ENCODE measurements at places on chromosomes 13 and 19.

- no peak for DNase-seq
Measured at GRCh38 chr19:50419022-50419579, 363 bp downstream of the SPIB start.

DNA sequence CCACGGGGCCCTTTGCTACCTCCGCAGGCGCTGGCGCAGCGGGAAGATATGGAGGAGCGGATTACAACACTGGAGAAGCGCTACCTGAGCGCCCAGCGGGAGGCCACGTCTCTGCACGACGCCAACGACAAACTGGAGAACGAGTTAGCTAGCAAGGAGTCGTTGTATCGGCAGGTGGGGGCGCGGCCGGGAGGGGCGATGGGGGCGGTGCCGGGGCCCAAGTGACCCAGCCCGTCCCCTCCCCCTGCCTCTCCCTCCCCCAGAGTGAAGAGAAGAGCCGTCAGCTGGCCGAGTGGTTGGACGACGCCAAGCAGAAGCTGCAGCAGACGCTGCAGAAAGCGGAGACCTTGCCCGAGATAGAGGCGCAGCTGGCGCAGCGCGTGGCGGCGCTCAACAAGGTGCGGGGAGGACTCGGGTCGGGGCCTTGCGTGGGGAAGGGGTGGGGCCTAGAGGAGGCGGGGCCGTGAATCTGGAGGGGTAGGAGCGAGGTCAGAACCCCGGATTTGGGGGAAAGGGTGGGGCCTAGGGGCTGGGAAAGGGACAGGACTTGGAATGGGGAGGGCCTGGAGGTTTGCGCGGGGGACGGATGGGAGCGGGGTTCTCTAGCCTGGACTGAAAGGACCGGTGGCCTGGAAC is 13.7 kb downstream of the PPFIA3 start:
- DNase-seq, result no peak

DNA sequence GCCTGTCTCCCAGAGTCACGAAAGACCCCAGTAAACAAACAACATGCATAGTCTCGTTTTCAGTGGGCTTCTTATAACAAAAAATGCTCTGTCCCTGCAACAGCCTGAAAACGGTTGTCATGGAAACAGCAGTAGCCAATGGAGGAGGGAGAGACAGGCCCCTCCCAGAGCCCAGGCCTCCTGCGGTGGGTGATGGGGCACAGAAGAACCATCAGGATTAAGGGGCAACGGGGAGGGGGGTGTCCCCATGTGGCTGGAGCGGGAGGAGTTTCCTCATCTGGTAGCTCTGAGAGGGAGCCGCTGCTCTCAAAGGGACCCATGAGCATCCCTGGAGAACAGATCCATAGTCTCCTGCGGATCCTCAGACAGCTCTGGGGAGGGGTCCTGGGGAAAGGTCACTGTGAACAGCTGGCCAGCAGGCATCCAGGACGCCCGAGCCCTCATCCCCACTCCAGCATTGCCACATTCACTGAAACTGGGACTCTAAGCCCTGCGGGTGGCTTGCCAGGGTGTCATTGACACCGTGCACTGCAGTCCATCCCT is 37.5 kb upstream of the PNMA8B start:
- DNase-seq, result no peak

DNA sequence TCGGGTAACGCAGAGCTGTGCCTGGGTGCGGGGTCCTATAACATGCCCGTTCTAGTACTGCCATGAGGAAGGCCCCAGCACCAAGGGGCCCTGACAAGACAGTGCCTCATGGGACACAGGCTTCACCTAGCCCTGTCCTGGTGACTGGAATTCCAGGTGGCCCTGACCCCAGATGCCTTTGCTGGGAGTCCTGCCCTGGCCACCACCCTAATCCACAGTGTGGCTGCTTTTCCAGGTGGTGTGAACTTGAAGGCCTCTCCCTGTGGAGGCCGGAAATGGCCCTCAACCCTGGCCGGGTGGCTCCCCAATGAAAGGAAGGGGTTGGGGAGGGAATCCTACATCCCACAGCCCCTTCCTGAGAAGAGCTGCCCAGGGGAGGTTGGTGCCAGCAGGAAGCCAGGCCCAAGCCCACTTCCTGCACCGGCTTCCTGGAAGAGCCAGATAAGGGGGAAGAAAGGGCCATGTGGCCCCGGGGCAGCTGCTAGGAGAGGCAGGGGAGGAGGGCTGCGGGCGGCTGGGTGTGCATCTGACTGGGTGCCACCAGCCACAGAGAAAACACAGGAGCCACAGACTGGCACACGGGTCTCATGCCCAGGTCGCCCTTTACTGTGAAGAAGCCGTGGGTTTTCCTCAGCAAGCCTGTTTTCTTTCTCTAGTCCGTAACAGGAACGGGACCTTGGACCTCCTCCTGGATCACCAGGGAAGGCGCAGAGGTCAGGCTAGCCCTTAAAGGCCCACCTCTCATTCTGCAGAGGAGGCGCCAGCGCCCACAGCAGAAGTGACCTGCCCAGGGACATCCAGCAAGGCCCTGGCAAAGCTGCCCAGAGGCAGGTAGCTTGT is 4.7 kb downstream of the LSM4 start:
- no peak for DNase-seq

DNA sequence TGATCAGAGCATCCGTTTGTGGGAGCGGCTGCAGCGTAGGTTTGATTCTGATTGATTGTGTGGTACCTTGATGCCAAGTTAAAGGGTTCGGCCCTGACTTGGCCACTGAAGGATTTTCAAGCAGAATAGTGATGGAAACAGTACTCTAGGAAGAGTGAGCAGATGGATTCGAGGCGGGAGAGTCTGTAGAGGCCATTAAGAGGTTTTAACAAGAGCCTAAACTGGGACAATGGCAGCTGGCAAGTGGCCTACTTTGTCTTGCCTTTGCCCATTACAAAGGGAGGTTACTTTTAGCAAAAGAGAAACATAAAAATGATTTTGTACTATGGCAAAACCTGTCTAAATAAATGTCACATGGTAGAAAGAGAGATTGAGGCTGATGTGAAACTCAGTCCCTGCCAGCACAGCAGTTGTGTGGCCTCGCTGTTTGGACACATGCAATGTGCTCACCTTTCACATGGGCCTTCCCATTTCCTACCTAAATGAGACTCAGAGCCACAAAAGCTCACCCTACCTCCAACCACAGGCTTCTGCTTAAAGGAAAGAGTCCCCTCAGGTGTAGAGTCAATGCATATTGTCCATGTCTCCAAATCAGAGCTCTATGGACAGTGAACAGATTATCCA is 62.4 kb upstream of the RAP2A start:
- DNase-seq, result no peak

DNA sequence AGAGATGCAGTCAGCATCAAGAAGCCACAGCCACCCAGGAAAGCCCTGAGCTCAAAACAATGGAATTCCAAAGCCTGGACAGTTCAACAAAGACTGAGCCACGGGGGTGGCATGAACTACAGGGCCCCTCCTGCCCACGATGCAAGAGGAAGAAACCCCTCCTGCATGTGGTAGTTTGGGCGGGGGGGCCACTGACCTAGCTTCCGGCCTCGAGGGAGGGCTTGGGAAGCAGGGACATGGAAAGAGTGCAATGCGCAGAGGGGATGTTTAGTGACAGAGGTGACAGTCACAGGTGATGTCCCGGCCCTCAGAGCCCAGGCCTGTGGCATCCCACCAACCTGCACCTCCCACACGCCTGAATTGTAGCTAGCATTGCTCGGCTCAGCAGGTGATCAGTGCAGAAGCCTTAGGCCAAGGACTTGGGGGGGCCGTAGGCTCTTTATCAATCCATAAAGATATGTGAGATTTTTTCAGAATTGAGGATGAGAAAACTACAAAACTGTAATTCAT is 318.8 kb downstream of the TEX29 start:
- DNase-seq, result no peak

GRCh38 chr19:49679771-49680413 is 2.8 kb downstream of the PRMT1 start:
- DNase-seq, result no peak

GRCh38 chr19:10112037-10112761 is 706 bp downstream of the P2RY11 start:
- no peak for DNase-seq

- no peak for DNase-seq
Measured at GRCh38 chr13:60090574-60090973, 73.2 kb downstream of the DIAPH3 start.

DNA sequence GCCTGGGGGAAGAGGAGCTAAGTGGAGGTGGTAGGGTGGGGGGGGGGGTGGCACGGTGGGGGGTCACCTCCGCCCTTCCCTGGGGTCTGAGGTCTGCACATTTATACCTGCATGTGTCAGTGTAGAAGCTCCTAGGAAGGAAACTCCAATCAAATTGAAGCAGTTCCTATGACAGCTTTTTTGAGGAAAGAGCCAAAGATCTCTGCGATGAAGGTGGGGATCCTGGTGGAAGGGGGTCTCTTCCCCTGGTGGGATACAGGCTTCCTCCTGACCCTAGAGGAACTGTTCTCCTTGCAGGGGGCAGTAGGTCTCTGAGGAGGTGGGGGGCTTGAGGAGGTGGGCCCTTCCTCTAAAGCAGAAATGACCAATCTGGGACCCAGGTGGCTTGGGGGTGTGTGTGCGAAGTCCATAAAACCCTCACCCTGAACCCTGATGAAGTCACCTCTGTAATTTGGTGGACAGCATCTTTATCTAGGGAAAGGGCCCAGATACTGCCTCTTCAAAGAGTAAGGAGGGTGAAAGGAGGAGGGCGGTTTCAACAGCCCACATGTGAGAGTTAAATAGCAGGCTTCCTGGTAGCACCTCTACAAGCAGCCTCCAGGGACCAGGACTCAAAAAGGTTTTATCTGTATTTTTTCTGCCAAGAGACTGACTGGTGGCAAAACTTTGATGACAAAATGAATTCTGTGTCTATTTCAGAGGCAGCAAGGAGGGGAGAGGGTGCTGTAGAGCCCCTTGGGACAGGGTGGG is 12.9 kb downstream of the RANBP3 start:
- DNase-seq, result no peak

DNA sequence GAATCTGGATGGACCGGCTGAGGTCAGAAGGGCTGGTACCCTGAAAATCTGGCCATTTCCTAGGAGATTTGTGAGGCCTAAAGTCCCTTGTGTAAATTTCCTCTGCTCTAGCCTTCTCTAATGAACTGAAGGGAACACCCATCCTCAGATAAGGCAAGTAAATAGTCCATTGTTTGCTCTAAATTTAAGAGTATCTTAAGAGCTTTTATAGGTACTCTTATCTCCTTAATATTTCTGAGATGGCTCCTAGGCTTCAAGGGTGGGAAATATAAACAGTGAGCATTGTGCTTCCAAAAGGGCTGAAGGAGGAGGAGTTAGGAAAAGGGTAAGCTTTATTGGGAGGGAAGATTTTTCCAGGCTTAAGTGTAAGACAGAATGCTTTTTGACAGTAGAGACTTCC is 148.7 kb upstream of the EDNRB start:
- DNase-seq, result no peak

GRCh38 chr13:41188584-41188983 is 5.8 kb downstream of the KBTBD7 start:
- DNase-seq, result no peak

DNA sequence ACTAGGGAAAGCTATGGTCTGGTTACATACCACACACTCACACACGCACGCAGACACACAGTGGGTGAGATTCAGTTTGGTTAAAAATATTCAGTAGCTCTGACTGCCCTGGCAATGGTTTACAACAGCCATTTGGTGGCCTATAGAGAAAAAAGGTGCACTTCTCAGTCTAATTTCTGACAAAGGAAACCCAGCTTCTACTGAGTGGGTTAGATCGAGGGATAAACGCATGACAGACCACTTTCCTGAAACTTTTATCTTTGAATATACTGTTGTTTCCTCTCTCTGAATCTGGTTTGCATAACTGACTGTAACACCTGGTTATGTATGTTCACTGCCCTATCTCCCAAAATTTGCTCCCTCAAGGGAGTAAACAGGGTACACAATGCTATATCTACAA is 2.5 kb downstream of the LIG4 start:
- no peak for DNase-seq

GRCh38 chr19:5204212-5204611 is 136.4 kb downstream of the PTPRS start:
- DNase-seq, result no peak

- DNase-seq, result no peak
Measured at GRCh38 chr19:50542943-50543342, 25.3 kb downstream of the LRRC4B start.

- no peak for DNase-seq
Measured at GRCh38 chr13:42260903-42261654, 10.9 kb upstream of the AKAP11 start.

- no peak for DNase-seq
Measured at GRCh38 chr13:59047546-59047945, 1116.2 kb downstream of the DIAPH3 start.

GRCh38 chr13:33355201-33355895 is 69.8 kb upstream of the STARD13 start:
- DNase-seq, result no peak

DNA sequence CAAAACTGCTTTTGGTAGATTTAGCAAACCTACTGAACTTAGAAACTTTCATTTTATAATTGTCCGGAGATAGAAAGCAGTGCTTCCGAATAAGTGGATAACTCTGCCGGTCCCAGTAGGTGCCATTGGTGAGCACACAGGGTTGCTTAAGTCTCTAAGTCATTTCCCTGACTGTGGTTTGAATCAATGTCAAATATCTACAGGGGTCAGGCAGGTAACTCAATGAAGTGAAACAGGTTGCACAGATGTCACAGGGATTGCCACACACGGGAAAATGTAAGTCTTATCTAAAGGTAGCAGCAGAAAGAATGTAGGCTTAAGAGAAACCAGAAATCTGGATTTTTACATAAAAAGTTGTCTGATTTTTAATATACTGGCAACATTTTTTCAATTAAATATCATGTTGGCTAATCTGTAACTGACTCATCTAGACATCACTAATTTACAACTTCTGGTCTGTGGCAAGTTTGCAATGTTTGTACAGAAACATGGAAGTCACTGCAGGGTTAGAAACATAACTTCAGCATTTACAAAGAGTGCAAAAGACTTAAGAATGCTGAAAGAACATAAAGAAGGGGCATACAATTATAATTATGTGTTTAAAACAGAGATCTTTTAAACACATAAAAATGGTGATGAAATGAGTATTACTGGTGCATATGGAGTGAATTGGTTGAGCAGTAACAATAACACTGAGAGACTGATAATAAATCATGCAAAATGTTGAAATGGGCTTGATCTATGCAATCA is 14.3 kb upstream of the LRRC63 start:
- no peak for DNase-seq

DNA sequence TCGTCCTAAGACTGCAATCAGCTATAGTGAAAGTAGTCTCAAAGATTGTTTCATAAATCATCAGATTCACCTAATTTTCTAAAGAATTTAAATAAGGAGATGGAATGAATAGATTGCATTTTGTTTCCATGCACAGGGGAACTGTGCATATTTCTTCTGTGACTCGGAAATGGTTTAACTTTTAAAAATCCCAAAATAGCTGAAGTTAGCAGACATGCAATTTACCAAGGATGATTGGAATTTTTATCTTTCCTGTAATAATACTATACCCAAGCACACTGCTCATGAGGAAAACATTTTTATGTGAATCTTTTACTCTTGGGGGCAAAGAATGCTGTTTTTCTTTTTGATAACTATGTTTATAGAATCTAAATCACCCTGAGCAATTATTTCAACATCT is 15.0 kb upstream of the LMO7 start:
- DNase-seq, result no peak

- DNase-seq, result no peak
Measured at GRCh38 chr19:14187561-14187960, 18.4 kb downstream of the ADGRL1 start.

- DNase-seq, result no peak
Measured at GRCh38 chr19:51111606-51112005, 3.4 kb upstream of the CTU1 start.

Measured in stimulated activated CD4-positive, alpha-beta T cell treated with anti-CD3 and anti-CD28 coated beads, TNF-alpha, amount 100 ng/mL, for 24 hours (primary cell).